ENCODE measurements at places on chromosomes 1 and 21. TPM values are rescaled to one million over a fixed set of nuclear protein-coding genes. Genes with fewer than 3 reads are reported as not detected.

Gene SPATA46
- not detected for total RNA-seq

Gene ARHGAP29
- total RNA-seq: 0.10 TPM

Gene DAB1
- total RNA-seq: 0.42 TPM

Gene PBX1
- 4.2 TPM for total RNA-seq

Gene PARK7
- 72.3 TPM for total RNA-seq

All from mononuclear cell (primary cell).